ENCODE measurements at places on chromosomes 16 and 17.

GRCh38 chr16:23466162-23466885, 13.3 kb upstream of the COG7 start:
- DNase-seq = peak; percentile 41

DNA sequence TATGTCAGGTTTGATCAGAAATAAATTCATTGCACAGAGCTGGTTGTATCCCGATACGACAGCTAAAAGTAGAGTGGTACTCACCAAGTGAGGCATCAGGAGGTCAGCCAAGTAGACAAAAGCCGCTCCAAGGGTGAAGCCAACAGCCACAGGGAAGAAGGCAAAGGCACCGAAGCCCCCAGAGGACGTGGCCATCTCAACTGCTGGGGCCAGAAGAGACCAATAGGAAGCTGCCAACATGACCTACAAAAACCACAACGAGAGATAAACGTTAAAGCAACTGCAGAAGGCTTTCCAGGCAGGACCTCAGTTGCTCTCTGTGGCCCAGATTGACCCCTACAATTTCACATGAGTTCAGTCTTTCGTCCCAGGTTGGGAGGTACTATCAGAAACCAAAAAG, 61.0 kb downstream of the SLC39A11 start:
- no peak for DNase-seq

- no peak for DNase-seq
Measured at GRCh38 chr17:82323514-82324234, 6.3 kb upstream of the CD7 start.

GRCh38 chr17:38791162-38791561, 8.2 kb downstream of the PIP4K2B start:
- no peak for DNase-seq

DNA sequence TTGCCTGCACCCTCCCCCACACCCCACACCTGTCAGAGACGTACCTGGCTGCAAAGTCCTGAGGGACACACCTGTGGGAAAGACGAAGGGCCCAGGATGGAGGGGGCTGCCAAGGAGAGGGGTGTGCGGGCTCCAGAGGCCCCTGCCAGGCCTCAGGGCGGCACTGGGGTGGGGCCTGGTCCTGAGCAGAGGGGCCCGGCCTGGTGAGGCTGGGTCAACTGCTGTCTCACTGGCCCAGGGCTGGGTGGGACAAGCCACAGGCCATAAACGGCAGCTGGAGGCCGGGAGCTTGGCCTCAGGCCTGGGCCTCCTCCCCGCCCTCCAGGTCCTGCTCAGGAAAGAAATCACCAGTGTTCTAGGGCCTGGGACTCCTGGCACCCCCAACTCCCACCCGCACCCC, 510 bp downstream of the TPSG1 start:
- no peak for DNase-seq

DNA sequence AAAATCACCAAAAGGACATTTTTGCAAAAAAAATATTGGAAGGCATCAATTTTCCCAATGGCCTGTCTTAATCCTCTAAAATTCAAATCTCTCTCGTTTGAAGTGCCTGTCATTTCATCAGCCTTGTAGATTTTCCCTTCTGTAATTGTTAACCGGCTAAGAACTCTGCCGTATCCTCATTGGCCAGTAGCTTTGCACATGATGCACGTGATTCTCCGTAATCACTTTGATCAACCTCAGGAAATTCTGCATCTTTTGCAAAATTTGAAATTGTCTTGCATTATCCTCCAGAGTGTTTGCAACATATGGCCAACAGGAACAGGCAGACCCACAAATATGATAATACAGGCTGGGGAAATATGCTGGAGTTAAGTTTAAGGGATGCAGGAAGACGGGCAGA, 184.2 kb upstream of the RPL38 start:
- no peak for DNase-seq

All from adipocyte (in vitro differentiated cells).